ENCODE measurements at places on chromosomes 3 and 15.

DNA sequence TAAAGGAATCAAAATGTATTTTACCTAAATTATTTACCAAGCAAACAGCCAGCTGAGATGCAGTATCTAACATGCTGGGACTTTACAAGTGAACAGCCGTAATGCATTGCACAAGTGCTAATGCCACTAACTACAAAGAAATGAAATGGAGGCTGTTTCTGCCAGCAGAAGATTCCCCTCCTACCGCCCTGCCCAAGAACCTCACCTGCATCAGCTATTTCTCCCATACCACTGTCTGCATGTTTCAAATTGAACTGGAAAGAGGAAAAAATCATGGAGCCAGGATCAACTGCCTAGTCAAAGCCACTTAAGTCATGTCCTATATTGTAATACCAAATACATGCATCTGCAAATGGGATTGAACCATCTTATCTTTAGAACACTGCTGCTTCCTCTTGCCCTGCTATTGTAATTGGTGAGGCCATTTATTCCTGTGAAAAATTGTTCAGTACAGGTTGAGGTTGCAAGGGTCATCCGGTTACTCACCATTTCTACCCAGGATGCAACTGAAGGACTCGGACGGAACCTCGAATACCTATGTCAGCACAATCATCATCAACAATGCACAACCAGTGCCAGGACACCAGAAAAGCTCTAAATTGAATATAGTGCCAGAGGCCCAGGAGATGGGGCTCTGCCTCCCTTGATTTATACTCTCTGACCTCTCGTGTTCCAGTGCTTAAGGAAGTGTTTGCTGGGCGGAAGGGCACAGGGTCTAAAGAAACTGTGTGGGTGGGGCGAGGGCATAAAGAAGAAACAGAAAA lies 27.5 kb downstream of the ANXA2 start:
- DNase-seq, result no peak

DNA sequence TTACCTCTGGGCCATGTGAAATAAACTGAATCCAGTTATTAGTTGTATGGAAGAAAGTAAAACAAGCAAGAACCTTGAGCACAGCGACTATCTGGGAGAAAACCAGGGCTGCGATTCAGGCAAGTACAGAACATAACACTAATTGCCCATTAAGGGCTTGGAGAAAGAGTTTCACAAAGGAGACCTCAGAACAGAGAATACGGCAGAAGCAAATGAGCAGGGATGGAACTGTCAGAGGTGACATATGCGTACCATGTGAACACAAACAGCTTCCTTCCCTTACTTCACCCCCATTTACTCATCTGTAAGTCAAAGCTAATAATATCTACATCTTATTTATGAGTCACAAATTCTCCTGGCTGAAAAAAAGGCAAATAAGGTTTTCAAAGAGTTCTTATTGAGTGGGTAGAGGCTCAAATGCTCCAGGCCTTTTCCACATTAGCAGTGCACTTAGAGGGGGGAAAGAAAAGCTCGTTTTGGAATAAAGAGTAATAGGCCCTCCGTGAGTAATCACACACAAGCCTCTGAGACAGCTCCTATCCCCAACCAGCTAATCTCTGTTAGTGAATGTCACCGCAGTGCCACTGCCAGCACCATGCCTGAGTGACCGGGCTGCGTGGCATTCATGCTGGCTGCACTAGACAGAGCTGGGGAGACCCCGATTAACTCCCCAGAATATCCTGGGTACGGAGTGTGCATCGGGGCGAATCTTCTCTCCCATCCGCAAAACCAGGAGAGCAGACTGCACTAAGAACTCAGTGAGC lies 2.6 kb downstream of the PCSK6 start:
- DNase-seq, result no peak

- DNase-seq, result no peak
Measured at GRCh38 chr3:165195241-165195639, 944 bp downstream of the SLITRK3 start.

DNA sequence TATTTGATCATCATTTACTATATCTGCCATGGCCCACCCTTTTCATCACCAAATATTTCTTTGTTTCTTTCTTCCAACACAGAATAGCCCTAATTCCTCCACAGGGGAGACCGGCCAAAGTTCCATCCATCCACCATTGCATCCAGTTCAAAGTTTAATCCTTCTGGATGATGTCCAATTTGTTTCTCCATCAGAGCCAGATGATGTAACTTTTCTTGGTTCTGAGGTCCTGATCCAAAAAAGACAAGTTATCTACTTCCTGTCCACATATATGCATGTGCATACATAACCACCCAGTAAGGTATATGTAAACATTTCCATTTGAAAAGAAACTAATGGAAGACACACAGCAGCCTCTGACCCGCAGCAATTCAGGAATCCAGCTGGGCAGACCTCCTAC lies 237.3 kb downstream of the SHOX2 start:
- no peak for DNase-seq

- no peak for DNase-seq
Measured at GRCh38 chr3:125115640-125116039, 59.8 kb upstream of the HEG1 start.

DNA sequence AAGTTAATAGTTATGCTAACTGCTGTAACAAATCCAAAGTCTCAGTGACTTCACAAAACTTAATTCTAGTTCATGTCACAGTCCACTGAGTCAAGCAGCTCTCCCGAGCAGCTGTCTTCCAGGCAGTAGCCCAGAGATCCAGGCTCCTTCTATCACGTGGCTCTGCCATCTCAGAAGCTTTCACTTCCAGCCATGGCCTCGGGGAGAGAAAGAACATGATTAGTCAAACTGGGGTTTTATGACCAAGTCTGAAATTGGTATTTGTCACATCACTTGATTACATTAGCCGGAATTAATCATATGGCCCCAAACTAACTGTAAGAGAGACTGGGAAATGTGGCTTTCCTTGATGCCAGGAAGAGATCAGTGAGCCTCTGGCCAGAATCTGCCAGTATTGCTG lies 70.2 kb upstream of the DGKG start:
- DNase-seq, result no peak

DNA sequence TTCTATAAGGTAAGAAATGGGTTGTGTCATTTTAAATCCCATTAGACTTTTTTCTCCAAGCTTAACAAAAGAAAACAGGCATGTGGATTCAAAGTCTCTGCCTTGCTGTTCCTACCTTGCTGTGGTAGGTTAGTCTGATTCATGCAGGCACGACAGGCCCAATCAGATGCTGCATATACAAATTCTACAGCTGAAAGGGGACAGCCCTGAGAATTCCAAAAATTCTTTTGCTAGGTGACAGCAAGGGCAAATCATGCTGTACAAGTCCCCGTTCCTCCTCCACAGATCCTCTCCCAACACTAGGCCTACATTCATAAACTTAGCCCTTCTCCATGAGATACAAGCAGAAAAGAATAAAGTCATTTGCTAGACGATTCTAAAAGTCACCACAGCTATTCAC lies 161.2 kb upstream of the THBS1 start:
- no peak for DNase-seq

DNA sequence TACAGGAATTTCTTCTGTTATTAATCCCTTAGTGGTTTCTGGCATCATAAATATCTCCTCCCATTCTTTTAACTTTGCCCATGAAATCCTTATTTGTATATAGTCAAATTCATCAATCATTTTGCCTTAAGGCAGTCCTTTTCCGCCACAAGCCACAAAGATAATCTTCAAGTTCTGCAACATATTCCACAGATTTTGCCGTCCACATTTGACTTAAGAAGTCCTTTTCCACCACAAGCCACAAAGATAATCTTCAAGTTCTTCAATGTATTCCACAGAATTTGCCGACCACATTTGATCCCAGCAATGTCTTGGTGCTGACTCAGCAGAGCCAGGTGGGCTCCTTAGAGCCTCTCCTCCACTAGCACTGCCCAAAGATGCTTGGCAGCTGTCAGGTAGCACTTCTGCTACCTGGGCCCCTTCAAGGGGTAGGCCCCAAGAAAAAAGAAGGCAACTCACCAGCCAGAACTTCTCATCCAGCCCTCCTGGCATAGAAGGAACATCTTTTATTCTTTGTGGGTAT lies 35.0 kb downstream of the SEC22C start:
- DNase-seq, result no peak

DNA sequence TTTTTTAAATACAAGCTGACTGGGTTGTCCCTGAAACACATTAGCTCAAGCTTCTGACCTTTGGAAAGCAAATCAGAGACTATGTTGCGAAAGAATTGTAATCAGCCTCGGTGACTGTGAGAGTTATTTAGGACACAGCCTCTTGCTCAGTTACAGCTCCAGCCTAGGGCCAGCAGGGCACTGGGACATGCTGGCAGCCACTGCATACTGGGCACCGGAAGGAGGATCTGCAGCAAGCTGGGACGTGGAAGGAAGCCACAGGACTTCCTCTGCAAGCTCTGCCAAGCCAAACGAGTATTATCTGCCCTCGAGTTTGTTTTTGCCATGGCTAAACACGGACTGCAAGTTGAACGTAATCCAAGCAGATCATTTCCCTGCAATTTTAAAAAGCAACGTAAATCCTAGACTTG lies 24.4 kb upstream of the COPG1 start:
- DNase-seq, result no peak

- no peak for DNase-seq
Measured at GRCh38 chr3:51943451-51944391, 1.6 kb downstream of the PARP3 start.

- DNase-seq, result no peak
Measured at GRCh38 chr3:114624047-114624445, 330.2 kb downstream of the TIGIT start.

Measured in HCT116 (cell line).